ENCODE measurements at places on chromosomes 1 and 21.

GRCh38 chr1:154548028-154548427, 10.4 kb downstream of the UBE2Q1 start:
- DNase-seq, result no peak

DNA sequence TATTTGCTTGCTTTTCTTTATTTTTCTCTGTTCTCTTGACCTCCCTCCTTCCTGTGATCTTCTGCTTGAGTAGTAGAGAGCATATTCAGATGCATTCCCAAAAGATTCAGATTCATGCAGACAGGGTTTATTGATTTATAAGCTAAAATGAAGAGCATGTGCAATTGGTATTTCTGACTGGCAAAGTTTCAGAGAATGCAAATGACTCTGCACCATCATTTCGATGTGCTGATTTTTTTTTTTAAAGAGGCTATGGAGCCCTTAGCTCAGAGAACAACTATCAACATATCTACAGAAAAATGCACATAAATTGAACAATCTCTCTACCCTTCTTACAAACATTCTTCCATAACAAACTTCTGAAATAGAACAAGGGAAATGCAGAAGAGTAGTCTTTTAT, 312.0 kb downstream of the VAV3 start:
- no peak for DNase-seq

DNA sequence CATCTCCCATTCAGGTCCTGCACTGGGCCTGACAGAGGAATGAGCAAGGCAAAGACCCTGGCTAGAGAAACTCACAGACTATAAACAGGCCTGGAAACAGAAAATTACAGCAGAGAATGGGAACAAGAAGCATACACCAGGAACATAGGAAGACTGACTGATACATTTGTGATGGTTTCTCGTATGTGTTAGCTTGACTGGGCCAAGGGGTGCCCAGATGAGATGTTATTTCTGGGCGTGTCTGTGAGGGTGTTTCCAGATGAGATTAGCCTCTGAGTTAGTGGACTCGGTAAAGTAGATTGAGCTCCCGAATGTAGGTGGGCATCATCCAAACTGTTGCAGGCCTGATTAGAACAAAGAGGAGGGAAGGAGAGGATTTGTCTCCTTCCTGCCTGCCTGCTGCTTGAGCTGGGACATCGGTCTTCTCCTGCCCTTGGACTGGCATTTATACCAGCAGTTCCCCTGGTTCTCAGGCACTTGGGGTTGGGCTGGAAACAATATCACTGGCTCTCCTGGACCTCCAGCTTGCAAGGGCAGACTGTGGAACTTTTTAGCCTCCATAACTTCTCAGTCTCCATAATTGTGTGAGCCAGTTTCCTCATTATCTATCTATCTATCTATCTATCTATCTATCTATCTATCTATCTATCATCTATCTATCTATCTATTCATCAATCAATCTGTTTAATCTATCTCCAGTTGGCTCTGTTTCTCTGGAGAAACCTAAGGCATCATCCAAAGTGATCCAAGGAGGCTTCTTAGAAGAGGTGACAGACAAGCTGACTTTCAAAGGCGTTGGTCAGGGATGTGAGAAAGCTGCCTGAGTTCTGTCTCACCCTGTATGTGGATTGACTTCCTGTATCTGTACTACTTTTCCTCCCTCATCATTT, 9.7 kb upstream of the FOXO6 start:
- no peak for DNase-seq

DNA sequence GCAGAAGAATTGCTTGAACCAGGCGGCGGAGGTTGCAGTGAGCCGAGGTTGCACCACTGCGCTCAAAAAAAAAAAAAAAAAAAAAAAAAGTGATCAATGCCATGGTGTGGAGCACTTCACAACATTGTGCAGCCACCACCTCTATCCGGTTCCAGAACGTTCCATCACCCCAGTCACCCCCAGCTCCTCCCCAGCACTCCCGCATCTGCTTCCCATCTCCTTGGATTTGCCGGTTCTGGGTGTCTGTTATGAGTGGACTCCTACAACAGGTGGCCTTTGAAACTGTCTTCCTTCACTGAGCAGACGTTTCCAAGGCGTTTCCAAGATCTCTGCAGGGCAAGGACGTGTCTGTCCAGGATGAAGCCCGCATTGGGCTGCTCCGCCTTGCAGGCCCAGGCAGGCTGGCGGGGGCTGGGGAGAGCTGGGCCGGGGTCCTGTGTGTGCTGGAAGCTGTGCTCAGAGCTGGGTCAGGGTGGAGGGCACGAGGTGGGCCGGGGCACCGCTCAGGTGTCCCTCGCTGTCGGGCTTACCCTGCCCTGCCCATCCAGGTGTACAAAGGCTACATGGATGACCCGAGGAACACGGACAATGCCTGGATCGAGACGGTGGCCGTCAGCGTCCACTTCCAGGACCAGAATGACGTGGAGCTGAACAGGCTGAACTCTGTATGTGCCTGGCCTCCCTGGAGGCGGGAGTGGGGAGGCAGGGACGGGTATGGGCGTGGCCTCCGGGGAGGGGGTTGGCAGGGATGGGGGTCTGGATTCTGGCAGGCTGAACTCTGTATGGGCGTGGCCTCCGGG, 14.9 kb upstream of the LRRC3 start:
- no peak for DNase-seq

DNA sequence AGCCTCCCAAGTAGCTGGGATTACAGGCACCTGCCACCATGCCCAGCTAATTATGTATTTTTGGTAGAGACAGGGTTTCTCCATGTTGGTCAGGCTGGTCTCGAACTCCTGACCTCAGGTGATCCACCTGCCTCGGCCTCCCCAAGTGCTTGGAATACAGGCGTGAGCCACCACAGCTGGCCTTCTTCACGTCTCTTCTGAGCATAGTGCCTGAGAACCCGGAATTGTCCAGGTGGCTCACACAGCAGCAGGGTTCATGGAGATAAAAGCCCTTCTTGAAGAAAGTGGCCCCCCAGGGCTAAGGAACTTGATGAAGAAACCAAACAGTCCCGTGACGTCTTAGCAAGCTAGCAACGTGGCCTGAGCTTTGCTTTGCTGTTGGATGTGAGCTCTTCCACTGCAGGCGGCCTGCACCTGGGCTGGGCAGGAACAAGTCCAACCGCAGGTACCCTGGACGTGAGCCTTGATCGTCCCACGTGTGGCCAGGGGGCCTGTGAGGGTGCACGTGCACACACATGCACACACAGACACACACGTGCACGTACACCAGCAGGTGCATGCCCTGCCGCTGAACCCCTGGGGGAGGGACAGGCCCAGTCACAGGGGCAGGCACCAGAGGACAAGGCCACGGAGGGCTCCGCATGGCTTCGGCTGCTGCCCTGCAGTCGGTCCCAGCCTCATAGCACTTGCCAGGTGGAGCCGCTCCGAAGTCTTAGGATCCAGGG, 23.4 kb upstream of the TRAPPC10 start:
- DNase-seq, result no peak

DNA sequence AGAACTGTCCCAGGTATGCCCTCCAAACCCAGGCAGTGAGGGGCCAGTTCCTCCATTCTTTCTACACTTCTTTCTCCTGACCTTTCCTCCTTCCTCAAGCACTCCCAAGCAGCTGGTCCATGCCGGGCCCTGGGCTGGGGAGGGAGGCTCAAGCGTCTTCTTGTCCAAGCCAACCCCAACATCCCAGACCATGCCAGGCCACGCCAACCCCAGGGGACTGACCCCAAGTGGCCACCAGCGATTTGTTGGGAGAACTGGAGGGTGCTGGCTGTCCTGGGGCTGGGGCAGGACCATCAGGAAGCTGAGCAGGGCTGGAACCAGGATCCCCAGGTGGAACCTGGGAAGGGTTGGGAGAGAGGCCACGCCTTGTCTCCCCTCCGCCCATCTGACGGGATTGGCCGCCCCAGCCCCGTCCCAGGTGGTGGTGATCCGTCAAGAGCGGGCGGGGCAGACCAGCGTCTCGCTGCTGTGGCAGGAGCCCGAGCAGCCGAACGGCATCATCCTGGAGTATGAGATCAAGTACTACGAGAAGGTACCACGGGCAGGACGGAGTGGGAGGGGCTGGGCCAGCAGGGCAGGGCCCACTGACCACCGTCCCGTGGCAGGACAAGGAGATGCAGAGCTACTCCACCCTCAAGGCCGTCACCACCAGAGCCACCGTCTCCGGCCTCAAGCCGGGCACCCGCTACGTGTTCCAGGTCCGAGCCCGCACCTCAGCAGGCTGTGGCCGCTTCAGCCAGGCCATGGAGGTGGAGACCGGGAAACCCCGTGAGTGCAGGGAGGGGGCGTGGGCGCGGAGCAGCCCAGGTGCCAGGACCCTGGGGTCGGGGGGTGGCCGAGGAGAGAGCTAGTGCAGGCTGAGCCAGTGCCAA, 29.9 kb downstream of the EPHA8 start:
- DNase-seq, result no peak

GRCh38 chr1:99472893-99473292, 173.0 kb upstream of the PALMD start:
- no peak for DNase-seq

DNA sequence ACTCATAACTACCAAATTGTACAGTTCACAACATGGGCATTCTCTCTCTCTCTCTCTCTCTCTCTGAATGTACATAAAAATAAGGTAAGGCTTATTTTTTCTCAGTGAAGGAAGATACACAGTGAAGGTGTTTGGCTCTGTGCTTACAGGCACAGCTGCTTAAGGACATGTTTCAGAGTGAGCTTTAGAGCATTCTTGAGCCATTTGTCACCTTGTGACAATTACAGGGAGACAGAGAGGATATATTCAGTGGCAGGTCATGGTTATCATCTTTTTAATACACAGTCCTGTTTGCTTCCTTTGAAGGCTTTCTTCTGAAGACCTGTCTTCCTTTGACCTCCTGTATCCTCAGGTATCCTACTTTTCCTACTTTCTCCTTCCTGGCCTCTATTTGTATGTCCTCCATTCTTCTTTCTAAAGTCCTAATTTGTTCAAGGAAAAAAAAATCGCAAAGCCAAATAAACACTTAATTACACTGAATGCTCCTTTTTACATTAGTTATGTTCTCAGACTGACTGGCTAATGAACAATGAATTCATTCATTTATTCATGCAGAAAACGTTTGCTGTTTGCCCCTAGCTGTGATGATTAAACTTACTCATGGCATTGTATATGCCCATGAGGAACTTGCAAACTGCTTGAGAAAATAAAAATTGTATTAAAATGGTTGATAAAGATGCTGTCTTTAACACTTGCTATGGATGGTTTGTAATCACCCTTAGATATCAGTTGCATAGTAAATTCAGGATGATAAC, 33.4 kb downstream of the HSD17B7 start:
- DNase-seq, result no peak

- DNase-seq, result no peak
Observed at GRCh38 chr21:27047658-27048314, 80.9 kb upstream of the ADAMTS5 start.

DNA sequence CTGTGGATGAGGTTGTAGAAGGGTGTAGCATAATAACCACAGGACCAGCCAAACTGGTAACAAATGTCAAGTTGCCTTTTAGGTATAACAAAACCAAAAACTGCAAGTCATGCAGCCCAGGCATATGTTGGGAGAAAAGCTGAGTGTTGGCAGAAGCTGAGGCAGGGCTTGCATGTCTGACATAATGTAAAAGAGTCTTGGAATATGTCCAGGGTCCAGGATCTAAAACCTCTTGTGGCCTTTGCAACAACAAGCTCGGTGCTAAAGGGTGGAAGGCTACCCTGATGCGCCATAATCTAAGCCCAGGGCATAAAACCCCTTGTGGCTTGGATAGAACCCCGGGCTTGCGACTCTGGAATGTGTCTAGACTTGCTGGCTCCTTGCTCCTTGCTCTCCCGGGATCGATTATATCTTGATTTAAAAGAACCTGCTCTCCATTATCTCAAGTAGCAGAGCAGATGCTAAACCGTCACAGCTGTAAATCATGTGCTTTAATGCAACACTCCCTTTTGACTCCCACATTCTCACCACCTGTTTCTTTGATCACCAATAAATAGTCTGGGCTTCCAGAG, 26.5 kb upstream of the SLC35A3 start:
- DNase-seq, result no peak

DNA sequence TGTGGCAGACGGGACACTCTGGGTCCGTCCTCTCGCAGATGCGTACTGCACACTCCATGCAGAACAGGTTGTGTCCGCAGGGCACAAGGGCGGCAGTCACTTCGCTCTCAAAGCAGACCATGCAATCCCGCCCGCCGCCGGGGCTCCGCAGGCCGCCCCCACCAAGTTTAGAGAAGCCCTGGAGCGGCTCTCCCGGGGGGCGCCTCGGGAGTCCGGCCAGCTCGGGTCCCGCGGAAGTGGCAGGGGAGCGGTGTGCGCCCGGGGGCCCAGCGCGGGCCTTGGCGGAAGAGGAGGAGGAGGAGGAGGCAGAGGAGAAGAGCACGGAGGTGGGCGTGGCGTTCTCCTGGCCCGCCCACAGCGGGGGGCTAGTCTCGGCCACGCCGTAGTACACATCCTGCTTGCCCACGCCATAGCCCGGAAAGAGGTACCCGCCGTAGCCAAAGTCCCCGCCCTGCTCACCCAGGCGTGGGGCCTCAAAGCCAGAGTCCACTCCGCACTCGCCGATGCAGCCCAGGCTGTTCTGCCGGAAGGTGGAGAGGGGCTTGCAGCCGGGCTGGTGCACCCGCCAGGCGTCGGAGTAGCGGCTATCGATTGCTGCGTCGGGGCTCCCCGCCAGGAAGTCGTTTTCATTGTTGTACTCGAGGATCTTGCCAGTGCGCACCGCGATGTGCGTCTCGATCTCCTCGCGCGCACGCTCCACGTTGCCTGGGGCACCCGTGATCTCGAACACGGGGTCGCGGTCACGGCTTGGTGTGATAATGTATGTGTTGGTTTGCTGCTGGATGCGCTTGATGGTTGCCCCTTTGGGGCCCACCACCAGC, 5.4 kb downstream of the MEX3A start:
- no peak for DNase-seq

DNA sequence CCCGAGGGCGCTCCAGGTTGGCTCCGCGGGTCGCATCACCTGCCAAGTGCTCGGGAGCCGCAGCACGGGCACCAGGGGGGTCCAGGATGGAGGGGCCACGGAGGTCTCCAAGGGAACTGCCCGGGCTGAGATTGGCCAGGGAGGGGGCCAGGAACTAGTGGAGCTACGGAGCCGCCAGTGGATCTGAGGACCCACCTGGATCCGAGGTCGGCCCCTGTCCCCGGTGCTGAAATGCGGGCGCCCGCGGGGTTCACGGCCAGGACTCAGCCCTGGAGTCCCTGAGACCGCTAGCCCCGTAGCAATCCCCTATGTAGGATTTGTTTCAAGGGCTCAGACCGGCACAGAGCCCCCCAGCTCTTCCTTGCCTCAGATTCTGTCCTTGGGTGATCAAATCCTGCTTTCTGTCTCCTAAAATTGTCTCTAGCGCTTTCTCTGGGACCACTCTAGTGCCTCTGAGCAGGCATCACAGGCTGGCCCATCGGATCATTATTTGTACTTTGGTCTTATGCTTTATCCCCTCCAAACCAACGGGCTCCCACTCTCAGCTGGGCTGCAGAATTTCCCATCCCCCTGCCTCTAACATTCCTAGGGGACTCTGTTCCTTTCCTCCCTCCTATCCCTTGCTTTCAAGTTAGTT, 27.3 kb downstream of the KIAA2013 start:
- peak; percentile 32 for DNase-seq

- no peak for DNase-seq
Observed at GRCh38 chr1:217718873-217719272, 87.7 kb downstream of the SPATA17 start.

Data from activated CD4-positive, alpha-beta T cell treated with anti-CD3 and anti-CD28 coated beads, Interleukin-2, amount 10 ng/mL, durations not matched to agents 7 days and 5 days (primary cell).